ENCODE measurements at places on chromosomes 16 and 17.

DNA sequence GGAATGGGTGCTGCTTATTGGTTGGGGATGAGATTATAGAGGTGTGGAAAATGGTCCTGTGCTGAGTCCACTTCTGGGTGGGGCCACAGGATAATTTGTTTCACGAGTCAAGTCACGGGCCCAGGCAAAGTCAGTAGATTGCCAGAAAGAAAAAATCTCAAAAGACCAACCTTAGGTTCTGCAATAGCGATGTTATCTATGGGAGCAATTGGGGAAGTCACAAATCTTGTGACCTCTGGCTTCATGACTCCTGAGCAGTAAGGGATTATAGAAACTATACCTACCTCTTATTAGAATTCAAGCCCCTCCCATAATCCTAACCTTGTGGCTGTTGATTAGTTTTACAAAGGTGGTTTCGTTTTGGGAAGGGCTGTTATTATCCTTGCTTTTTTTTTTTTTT is 31.4 kb downstream of the WWP2 start:
- DNase-seq, result no peak

DNA sequence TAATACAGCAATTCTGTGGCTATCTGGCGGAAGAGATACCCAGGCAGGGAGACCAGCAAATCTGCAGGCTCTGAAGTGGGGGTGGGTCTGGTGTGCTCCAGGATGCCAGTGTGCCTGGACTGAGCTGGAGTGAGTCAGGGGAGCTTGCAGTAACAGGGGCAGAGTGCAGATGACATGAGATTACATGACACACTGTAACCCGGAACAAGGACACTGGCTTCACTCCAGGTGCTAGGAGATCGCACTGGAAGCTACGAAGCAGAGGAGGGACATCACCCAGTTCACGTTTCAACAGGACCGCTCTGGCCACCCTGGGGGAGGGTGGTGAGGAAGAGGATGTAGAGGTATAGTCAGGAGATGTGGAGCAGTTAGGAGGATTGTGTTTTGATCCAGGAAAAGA is 475.6 kb downstream of the CDH13 start:
- DNase-seq, result no peak

- no peak for DNase-seq
These were observed at the start of gene NRN1L for GRCh38 chr16:67884684-67885083. Gene NRN1L (plus strand): TSS chr16:67884885. CDS start chr16:67884904, 19 bp downstream.

GRCh38 chr17:2400877-2401425 is at the start of gene MNT:
Gene MNT (minus strand): TSS chr17:2401060. CDS start chr17:2400712, 348 bp downstream.
- peak; percentile 85 for DNase-seq

DNA sequence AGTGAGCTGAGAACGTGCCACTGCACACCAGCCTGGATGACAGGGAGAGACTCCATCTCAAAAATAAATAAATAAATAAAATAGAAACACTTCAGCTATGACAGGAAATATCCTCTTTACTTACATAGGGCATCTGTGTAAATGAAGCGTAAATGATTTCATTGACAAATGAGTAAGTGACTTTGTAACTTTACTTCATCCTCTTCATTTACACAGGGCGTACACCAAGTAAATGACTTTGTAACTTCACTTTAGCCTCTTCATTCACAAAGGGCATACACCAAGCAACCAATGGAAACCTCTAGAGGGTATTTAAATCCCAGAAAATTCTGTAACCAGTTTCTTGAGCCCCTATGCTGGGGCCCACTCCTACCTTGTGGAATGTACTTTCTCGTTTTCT is 16.2 kb upstream of the KLHDC4 start:
- DNase-seq, result no peak

Measured in activated CD4-positive, alpha-beta T cell treated with anti-CD3 and anti-CD28 coated beads for 24 hours (primary cell).